ENCODE measurements at places on chromosomes 16 and 17.

DNA sequence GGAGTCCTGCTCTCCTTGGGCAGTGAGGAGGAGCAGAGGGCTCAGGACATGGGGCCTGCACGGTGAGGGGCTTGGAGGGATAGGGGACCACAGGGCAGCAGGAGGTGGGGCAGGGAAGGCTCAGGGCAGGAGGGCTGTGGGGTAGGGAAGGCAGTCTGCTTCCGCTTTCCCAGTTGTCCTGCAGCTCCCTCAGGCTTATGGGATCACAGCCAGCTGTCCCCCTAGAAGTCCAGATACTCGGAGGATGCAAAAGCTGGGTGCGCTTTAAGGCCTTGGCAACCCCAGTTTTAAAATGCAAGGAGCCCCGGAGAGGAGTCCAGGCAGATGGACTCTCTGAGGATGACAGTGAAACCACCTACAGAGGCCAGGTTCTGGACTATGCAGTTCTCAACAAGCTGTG, 299.1 kb upstream of the FOXF1 start:
- DNase-seq, result no peak

DNA sequence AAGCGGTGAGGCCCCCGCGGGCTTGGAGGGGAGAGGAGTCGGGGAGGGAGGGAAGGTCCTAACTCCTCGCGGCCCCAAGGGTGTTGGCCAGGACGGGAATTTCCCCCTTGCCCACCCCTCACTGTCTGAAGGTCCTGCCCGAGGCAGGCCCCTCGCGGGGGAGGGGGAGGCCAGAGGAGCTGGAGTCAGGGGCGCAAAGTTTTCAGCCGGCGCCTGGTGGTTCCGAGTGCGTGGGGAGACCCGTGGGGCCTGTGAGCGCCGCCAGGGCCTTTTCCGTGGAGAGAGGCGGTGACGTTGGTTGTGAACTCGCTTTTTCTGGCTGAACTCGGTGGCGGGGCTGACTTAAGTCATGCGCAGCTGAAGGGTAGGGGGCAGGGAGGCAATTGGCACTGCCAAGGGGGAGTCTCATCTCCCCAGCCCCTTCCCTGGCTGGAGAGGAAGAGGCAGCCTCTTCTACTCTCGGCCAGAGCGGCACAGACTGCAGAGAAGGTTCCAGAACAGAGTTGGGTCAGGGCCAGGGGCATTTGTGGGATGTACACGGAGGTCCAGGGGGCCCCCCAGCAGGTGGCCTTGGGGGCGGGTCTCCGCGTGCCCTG, 1.5 kb downstream of the CACNA1H start:
- DNase-seq, result no peak

GRCh38 chr17:15782866-15783265, 50.8 kb downstream of the TBC1D26 start:
- DNase-seq, result no peak

DNA sequence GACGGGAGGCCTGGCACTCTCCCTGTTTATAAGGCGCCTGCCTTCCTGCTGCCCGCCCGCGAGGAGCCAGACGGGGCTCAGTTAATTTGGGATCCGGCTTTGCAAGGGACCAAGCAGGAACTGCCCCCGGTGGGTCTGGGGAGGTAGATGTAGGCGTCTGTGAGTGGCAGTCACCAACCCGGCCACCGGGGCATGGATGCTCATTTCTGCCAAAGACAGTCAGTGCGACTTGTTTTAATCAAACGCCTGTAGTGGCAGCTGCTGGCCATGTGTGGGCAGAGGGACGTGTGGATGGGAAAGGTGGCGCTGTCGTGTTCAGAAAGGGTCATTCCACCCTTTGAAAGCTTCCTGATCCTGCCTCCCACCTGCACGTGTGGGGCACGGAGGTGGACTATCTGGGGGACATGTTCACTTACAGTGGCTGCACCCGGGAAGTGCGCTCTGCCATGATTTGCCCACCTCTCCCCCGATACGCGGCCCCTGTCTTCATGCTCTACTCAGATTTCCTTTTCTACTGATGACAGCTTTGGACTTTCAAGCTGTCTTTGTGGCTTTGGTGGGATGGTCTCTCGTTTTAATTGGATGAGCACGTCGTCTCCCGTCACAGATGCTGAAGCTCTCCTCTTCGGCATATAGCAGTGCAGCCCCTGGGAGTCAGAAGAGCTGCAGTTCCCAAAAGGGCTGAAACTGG, 60.3 kb upstream of the CIBAR2 start:
- DNase-seq, result no peak

DNA sequence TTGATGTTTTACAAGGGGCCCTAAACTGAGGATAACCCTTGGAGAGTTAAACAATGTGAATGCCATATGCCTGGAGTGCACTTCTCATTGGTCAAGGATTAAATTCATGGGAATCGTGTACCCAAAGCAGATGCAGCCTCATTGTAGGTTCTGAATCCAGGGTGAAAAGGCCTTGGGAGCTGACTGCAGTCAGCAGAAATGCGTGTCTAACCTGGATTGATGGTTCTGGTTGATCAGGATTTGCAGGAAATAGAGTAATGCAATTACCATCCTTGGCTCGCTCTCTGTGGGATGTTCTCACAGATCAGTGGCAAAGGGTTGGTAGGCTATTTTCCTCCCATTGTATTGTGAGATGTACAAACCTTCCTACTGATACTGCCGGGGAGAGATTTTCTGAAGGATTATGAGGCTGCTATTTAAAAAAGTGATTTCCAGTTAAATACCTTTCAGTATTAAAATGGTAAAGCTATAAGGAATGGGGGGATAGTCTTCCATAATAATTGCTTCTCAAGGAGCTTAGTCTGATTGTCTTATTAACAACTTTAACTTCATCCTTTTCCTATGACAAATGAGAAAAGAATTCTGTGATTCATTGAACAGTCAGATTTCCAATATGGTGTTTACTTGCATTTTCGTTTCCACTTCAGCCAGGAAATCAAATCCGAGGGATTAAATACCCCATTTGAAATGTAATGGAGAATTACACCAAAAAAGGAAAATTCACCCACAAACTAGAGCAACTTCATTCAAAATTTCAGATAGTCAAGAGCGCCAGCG, 1028.1 kb upstream of the EEF2KMT start:
- no peak for DNase-seq

- DNase-seq, result peak; percentile 35
These were observed 16.3 kb upstream of the MYO15B start for GRCh38 chr17:75571197-75571884.

- no peak for DNase-seq
These were observed 36.6 kb upstream of the SMURF2 start for GRCh38 chr17:64698725-64699124.

GRCh38 chr16:5020551-5020950, 13.2 kb downstream of the NAGPA start:
- DNase-seq, result no peak

GRCh38 chr16:27110524-27110896, 43.8 kb downstream of the C16orf82 start:
- no peak for DNase-seq

GRCh38 chr16:57609541-57610401, 18.7 kb upstream of the ADGRG1 start:
- DNase-seq, result peak; percentile 65

DNA sequence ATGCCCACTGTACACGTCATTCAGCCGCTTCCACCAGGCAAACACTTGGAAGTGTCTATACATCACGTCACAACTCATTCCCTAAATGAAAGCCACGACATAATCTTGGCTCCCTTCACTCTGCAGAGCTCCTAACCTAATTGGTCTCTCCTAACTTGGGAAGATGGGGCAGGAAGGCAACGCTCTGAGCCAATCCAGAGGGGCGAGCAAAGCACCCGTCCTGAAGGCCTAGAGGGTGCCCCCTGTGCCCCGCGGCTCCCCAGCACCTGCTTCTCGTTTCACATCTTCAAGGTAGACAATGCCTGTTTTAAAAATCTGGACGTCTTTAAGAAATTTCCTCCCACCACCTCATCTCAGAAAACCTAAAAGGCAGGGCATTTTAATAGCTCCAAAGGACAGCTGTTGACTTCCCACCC, 1.0 kb downstream of the CSNK2A2 start:
- DNase-seq, result no peak

GRCh38 chr17:71441098-71441497, 679.7 kb upstream of the SOX9 start:
- DNase-seq, result no peak

GRCh38 chr16:56315955-56316354, 109.4 kb downstream of the AMFR start:
- DNase-seq, result no peak

- DNase-seq, result no peak
These were observed 116.3 kb upstream of the FOXF1 start for GRCh38 chr16:86393907-86394626.

- DNase-seq, result no peak
These were observed 903.1 kb upstream of the SOX9 start for GRCh38 chr17:71217769-71218168.

- no peak for DNase-seq
These were observed 78.3 kb upstream of the LHX1 start for GRCh38 chr17:36859003-36859300.

DNA sequence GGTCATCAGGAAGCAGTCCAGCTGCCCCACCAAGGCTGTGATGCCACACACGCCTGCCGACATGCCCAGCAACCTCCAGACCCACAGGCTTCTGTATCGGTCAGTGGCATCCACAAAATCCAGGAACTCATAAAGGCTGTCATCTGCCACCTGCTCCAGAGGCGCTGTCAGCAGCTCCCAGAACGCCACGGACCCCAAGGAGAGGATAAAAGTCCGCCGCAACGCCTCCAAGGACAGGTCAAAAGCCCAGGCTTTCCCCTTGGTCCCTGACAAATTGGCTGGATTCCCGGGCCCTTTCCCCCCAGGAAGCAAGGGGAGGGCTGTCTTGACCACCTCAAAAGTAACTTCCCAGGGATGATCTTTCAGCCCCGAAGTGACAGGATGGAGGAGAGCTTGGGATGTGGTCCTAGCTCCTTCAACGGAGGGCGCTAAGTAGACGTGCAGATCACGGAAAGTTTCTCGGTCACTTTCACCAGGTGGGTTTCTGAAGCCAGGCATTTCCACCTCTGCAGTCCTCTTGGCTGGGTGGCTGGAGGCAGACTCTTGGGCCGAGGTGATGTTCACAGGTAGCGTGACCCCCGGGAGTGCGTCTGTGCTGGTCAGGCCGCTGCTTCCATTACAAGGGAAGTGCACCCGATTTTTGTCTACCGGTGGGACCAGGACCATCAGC, 854 bp downstream of the MFSD6L start:
- DNase-seq, result no peak

DNA sequence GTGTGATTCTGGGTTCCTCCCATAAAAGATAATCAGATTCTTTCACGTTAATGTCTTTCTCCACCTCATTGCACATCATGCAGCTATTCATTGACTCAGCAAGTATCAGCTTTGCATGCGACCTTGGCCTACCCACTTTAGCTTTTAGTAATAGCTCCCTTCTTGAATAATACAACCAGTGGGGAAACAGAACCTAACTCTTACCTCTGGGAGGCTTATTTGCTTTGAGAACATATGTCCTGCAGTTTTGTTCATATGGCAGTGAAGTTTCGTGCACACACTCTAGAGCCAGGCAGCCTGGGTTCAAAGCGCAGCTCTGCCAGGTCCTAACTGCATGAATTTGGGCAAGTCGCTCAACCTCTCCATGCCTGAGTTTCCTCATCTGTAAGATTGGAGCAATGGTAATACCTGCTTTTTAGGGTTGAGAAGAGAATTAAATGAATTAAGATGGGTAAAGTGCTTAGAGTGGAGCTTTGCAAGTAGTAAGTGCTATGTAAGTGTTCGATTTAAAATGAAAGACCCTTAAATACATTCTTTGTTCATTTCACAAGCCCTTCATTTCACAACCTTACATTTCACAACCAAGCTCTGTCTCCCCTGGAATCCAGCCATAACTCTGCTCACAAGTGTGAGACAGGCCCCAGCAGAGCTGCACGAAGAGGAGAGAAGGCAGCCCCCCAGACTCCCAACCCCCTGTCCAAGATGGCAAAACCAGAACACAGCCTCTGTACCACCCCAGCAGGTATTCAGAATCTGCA, 29.3 kb downstream of the MAPT start:
- DNase-seq, result no peak

DNA sequence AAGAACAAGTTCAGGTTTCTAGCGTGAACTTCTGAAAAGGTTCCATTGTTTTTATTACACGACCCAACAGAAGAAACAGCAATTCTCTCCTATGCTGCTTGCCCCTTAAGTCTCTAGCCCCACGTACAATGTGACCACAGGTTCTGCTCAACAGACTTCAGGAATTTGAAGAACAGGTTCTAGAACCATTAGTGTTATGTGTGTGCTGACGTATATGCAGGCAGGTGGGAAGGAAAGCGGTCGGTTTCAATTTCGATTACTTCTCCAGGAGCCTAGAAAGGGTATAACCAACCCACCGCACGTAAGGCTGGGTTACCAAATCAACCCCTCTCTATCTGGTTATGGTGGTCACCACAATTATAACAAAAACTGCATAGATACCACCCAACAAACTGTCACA, 39.4 kb downstream of the XPO6 start:
- no peak for DNase-seq

DNA sequence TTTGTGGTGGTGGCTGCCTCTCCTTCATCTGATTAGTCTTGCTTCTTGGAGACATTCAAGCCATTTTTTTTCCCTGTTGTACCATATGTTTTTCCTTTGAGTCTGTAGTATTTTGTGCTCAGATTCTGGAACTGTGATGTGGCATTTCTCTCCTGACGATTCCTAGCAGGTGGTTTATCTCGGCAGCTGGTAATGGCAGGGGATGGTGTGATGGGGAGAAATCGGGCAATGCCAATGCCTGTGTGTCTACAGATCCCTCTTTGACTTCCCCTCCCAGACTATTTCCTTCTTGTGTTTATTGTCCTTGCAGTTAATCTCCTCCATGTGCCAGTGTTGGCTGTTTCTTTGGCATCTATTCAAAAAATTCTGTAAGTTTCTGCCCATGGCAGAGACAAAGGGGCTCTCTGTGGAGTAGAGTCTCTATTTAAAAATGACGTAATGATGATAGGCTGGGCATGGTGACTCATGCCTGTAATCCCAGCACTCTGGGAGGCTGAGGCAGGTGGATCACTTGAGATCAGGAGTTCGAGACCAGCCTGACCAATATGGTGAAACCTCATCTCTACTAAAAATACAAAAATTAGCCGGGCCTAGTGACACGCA, 90.2 kb upstream of the ERCC4 start:
- DNase-seq, result no peak

GRCh38 chr16:76970087-76970744, 220.8 kb upstream of the MON1B start:
- no peak for DNase-seq

DNA sequence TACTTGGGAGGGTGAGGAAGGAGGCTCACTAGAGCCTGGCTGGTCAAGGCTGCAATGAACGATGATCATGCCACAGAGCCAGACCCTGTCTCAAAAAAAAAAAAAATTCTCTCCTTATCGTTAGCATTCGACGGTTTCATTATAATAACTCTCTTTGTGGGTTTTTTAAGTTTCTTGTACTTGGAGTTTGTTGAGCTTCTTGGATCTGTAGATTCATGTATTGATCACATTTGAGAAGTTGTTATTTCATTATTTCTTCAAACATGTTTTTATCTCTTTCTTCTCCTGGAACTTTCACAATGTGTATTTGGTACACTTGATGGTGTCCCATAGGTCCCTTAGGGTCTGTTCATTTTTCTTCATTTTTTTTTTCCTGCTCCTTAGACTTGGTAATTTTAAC, 16.8 kb upstream of the ABCA3 start:
- no peak for DNase-seq

Measured in CD4-positive, alpha-beta T cell treated with Interleukin-21 for 1 hour (primary cell).